Hepatocyte (in vitro differentiated cells): ENCODE measurements at places on chromosomes 6 and 20. TPM values are rescaled to one million over a fixed set of nuclear protein-coding genes. Genes with fewer than 3 reads are reported as not detected.

DNA sequence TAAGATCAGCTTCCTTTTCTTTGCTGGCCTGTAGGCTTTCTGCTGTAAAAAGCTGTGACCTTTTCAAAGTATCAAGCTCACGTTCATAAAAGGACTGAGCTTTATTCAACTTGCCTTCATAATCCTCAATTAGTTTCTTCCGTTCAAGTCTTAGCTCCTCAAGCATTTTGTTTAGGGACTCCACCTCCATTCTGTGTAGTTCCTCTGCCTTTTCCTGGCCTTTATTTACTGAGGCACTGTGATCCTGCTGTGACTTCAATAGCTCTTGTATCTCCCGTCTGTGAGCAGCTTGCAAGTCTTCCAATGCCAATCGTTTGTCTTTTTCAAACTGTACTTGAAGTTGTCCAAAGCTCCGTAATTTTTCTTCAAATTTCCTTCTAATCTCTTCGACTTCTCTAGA lies 54.4 kb downstream of the FAM184A start:
- DNase-seq = no peak

- DNase-seq = no peak
Observed at GRCh38 chr6:15464211-15464725, 198.6 kb downstream of the DTNBP1 start.

DNA sequence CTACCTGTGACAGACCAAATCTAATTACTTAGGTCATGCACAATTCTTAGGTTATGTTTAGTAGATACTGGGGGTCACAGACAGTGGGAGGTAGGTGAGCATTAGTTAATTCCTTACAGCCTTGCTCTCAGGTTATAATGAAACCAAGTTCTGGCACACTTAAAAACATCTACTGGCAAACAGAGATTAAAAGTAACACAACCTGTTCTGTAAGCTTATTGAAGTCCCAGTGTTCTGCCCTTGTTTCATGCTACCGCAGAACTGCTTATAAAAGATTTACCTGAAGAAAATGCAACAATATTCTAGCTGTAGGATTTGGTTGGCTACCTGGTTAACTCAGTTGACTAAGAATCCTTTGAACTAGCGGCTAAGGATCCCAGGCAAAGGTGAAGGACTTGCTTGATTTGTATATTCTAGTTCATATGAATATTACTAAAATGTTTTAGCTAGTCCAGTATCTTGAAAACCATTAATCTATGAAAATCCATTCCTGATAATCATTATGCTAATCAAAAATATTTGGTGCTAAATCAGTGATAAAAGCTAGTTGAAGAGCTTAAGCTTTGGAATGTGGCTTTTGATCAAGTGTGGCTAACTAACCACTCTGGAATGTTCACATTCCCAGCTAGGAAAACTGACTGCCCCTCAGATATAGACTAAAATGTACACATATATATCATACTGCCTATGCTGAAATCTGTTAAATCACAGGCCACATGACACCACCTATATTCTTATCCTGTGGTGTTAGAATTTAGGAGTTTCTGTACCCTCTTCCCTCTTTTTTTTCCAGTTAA lies 7.2 kb downstream of the PEX3 start:
- DNase-seq = no peak

DNA sequence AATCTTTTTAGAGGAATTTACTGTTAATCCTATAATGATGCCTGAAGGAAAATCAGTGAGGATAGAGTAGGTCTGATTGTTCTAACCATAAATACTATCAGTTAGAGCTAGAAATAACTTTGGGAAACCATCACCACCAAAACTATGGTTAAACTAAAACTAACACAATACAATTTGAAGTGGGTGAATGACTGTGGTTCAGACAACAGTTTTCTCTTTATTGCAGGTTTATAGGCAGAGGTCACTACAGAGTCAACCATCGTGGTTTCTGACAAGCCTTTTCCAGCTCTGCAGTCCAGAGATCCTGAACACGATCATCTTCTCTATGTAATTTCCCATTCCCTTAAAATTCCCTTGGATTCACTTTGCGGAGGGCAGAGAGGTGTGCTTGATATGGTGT lies 134.3 kb downstream of the IBTK start:
- no peak for DNase-seq

GRCh38 chr6:33251395-33252012 lies 20.2 kb downstream of the VPS52 start:
- no peak for DNase-seq

DNA sequence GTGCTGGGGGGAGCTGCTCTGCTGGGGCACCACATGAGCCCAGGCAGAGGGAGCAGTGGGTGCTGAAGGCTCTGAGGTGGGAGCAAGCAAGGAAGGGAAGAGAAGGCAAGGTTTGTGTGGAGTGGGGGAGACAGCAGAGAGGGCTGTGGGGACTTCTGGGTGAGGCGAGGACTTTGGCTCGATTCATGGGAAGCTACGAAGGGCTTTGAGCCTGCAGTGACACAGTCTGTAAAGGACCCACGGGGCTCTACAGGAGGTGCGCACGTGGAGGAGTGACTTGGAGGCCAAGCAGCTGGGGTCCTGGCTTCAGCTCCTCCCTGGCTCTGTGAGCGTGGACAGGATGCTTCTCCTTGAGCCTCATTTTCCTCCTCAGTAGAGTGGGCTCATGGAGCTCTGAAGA lies 29.1 kb upstream of the CSNK2A1 start:
- no peak for DNase-seq

GRCh38 chr6:7787137-7787608 lies 61.3 kb downstream of the BMP6 start:
- DNase-seq = peak; percentile 13

GRCh38 chr20:11090751-11091150 lies 417.0 kb upstream of the JAG1 start:
- DNase-seq = no peak

- DNase-seq = peak; percentile 19
Observed at GRCh38 chr6:156953127-156953478, 175.9 kb downstream of the ARID1B start.

DNA sequence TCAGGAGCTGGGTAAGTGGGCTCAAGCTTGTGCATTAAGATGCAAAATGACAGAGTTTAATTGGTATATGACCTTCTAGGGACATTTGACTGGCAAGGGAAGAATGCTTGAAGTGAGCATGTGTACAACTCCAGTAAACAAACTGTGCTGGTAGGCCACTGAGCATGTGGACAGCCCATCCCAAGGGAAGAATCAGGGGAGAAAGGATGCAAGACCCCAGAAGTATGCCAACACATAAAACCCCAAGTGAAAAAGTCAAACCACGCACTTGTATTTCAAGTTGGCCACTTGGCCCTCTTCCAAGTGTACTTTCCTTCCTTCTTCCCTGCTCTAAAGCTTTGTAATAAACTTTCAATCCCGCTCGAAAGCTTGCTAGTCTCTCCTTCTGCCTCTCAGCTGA lies 10.4 kb upstream of the THBD start:
- DNase-seq = no peak

GRCh38 chr6:107115695-107116327 lies 496 bp upstream of the BEND3 start:
- DNase-seq = peak; percentile 73

- no peak for DNase-seq
Observed at GRCh38 chr6:41222513-41222912, 5.6 kb upstream of the TREML4 start.

GRCh38 chr20:38302786-38303185 lies 1.2 kb upstream of the BPI start:
- DNase-seq = no peak

DNA sequence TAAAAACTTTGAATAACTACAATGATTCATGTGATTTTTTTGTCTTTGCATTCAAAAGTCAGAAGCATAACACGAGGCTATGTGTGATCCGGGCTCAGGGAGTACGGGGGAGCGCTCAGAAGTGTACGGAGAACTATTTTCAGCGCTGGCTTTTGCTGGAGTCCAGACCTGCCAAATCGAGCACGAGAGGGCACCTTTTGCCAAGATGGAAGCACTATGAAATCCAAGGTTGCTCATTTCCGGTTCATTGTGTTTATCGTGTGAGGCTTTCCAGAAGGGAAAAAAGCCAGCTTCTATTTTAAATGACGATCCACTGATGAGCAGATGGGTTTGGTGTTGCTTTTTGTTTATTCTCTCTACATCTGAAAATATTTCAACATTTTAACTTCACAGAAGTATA lies 11.3 kb downstream of the RAMACL start:
- no peak for DNase-seq

- no peak for DNase-seq
Observed at GRCh38 chr20:58231683-58232082, 3.2 kb upstream of the ANKRD60 start.

DNA sequence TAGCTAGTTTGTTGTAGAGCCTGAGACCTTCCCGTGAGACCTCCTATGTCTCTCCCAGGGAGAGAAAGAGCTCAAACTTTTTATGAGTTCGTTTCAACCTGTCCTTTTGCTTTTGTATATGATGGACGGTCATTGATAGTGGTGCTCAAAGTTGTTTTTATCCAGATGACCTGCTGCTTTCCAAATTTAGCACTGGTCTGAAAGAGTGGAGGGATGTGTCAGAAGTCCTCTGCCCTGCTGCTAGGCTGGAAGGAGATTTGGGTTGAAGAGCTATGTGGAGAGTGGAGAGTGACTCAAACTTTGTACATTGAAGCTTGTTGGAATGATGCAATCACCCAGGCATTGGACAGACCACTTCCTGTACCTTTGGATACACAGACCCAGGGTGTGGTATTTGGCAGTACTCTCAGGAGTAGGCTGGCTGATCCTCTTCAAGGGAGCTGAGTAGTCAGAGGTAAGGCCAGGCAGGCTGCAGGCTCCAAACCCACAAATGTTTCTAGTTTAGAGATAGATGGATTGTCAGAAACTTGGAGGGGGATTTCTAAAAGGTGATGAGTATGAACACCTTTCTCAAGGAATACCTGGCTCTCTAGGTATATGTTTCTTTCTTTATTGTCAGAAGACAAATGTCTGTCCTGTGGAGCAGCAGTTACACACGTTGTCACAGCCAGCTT lies 49.4 kb upstream of the RREB1 start:
- DNase-seq = peak; percentile 81

NTSR1 gene
- total RNA-seq = 0.08 and 0.37 TPM in 2 replicates

LPA gene
- 1.1 and 1.4 TPM in 2 replicates for total RNA-seq

RANBP9 gene
- total RNA-seq = 28.6 and 36.1 TPM in 2 replicates

GUCA1A gene
- total RNA-seq = 0.43 and 0.92 TPM in 2 replicates

ENPP3 gene
- 1.0 and 2.7 TPM in 2 replicates for total RNA-seq

RAET1G gene
- total RNA-seq = 1.5 TPM in 1 of 2 replicates, not detected in the other

TENT5A gene
- total RNA-seq = 87.4 and 101 TPM in 2 replicates

WTAP gene
- 94.8 and 101 TPM in 2 replicates for total RNA-seq

MLN gene
- 2.3 and 6.7 TPM in 2 replicates for total RNA-seq
